ENCODE measurements at places on chromosomes 1 and 21.
A peak's percentile ranks its signal among the peaks of the same experiment; 100 is the strongest.

DNA sequence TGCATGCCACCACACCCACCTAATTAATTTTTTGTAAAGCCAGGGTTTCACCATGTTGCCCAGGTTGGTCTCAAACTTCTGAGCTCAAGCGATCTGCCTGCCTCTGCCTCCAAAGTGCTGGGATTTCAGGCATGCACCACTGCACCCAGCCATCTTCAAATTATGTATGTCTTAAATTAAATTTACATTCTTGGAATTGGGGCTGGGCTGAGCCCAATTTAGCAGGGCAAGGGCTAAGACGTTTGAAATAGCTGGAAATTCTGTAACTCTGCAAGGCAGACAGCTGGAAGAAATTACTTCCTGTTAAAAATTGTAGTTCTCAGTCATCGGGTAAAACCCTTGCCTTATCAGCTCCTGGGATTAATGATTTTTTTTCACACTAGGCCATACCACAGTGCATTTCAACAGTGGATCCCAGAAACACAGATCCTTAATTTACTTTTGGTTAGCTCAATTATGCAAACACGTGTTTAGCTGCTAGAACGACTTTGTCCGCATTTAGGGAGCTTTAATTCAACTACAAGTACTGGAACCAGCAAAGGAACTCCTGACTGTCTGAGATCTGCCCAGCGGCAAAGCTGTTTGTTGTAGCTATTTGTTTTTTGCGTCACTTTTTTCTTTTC is 83.3 kb downstream of the OLFML3 start:
- peak; percentile 75 for DNase-seq

DNA sequence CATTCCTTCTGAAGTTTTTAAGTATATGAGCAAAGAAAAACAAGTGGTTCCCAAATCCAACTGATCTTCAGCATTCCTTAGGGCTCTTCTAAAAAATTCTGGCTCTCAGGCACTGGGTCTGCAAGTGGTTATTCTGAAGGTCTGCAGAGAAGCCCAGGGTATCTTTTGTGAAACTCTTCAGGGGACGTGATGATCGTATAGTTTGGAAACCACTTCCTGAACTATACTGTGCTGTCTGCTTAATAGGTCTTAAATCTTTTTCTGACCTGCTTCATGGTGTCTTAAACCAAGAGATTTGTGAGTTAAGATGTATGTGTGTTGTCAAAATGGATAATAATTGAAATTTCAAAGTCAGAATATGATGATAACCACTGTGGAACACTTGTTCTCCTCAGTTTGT is 115.5 kb downstream of the LHX9 start:
- DNase-seq: no peak

GRCh38 chr1:40532844-40533424 is 1.5 kb downstream of the ZNF684 start:
- DNase-seq: peak; percentile 79

DNA sequence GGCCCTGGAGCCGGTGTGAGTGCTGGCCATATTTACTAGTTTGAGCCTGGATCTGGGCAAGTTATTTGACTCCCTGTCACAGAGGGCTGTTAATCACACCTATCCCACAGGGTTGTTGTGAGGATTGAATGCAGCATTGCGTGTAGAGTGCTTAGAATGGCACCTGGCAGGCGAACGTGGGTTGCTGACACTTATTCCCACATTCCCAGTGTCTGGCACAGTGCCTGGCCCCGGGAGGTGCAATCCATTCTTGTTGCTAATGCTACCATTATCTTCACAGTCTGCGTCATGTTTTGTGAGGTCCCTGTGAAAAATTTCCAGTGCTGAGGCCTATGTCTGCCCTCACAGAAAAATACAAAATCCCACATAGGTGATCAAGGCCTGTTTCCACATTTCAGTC is 66.1 kb downstream of the CD2 start:
- no peak for DNase-seq
